ENCODE measurements at places on chromosomes 6 and 20. TPM values are rescaled to one million over a fixed set of nuclear protein-coding genes. Genes with fewer than 3 reads are reported as not detected.

The TMEM74B gene
- 3.9 TPM for total RNA-seq

The DDO gene
- 0.81 TPM for total RNA-seq

DNA sequence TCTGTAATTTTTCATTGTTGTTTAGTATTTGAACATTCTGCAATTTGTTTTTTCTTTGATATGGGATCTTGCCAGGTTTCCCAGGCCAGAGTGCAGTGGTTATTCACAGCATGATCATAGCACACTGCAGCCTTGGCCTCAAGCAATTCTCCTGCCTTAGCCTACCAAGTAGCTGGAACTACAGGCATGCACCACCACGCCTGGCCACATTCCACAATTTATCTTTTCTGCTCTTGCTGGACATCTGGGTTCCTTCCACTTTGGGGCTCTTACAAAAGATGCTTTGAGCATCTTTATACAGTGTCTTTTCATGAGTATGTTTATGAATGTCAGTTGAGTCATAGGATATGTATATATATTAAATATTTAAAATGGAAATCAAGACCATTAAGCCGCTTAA is 42.0 kb downstream of the PGM3 start:
- DNase-seq: no peak

DNA sequence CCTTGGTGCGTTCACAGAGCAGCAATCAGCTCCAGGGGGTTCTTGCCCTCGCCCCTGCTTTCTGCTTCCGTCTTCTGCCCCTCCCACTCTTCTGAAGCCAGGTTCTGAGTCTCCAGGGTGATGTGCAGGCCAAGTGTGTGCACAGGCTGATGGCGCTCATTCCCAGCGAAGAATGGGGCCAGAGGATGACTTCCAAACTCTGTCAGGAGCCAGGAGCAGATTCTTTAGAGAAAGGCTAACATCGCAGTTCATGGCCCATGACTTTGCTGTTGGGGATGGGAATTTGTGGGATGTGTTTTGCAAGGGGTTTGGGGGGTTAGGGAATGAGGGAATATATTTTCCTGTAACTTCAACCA is 56.1 kb upstream of the CCN6 start:
- no peak for DNase-seq

GRCh38 chr20:39829661-39830060 is 859.4 kb downstream of the MAFB start:
- DNase-seq: no peak

GRCh38 chr6:112183271-112183671 is 71.1 kb downstream of the LAMA4 start:
- DNase-seq: no peak

GRCh38 chr20:46703435-46703834 is 6.0 kb upstream of the SLC2A10 start:
- DNase-seq: no peak

- DNase-seq: no peak
Measured at GRCh38 chr20:18543216-18543615, 24.0 kb upstream of the SMIM26 start.

- no peak for DNase-seq
Measured at GRCh38 chr6:125913864-125914351, 42.7 kb upstream of the HINT3 start.

DNA sequence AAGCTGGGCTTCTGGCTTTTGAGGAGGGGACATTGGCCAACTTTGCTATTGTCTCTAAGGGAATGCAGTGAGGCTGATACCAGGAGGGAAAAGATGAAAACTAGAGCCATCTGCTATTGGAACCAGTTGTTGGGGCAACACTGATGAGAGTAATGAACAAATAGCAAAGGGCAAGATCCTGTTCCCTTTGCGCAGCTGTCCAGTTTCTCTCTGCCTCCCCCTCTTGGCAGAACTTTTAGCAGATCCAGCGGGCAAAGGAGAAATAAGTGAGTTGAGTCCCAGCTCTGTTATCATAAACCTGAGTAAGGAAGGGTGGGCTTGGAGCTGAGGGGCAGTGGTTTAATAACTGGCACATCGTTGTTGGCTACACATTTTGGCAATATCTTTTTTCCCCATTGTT is 126.8 kb downstream of the AKAP7 start:
- no peak for DNase-seq

DNA sequence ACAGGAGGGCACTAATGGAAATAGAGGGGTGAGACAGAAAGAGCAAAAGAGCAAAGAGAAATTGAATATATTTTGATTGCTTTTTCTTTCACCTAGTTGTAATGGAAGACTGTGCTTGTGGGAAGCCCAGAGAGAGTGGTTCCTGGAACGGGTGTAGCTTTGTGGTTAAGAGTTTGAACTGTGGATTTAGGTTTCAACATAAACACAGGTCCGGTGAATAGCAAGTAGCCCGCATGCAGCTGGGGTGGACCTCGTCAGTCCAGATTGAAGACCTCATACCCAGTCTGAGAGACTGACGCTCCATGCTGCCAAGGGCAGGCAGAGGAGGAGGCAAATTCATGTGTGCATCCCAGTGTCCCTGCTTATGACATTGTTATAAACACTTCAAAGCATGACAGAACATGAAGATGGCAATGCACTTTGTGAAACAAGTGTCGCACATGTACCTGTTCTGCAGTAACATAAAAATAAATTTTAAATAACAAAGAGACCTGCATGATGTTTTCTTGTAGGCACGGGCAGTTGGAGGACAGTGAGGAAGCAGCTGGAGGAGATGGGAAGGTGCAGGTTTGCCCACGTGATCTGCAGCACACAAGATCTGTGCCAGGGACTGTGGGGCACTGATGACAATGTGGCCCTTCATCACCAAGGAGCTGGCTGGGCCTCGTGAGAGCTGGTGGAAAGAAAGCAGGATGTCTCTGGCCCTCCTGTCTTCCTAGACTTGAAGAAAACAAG is 220.5 kb upstream of the SSTR4 start:
- DNase-seq: no peak

GRCh38 chr20:41848180-41848579 is 230.0 kb upstream of the CHD6 start:
- DNase-seq: no peak

DNA sequence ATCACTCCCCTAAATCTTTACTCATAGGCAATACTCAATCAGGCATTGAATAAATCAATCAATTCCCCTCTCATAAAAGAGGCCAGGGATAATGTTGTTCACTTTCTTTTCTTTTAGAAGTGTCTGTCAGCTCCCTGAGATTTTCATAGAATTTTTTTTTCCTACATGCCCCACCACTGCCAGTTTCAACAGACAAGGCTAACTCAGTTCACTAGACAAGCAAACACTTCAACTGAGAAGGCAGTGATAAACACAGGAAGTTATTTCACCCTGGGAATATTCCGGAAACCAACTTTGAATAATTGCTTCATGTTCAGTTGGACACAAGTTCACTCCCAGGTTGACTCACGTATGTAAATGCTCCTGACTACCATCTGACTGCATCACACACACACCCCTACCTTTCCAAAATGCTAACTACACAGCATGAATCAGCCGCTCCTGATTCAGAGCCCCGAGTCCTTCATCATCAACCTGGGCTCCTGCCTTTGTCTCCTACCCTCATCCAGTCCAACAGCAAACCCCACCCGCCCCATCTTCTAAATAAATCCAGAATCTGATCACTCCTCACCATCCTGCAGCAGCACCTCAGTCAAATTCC is 143.9 kb downstream of the BCAS1 start:
- peak; percentile 65 for DNase-seq

DNA sequence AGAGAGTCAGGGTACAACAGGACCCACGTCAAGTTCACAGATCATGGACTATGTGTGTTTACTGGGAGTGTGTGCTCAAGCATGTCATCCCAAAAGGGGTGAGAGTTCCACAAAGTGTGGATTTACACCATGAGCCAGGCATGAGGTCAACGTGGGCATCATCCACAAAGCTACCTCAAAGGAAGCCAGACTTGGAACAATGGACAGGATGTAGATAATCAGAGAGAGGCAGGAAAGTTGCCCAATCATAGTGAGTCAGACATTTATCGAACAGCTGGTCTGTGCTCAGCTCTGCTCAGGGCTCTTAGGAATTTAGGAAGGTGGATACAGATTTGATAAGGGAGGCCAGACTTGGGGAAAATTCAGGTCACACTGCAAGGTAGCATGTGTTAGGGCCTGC is 317.2 kb upstream of the CDYL start:
- DNase-seq: no peak
